Fibroblast of villous mesenchyme (primary cell): ENCODE measurements at places on chromosomes 16 and 17. TPM values are rescaled to one million over a fixed set of nuclear protein-coding genes. Genes with fewer than 3 reads are reported as not detected.

DNA sequence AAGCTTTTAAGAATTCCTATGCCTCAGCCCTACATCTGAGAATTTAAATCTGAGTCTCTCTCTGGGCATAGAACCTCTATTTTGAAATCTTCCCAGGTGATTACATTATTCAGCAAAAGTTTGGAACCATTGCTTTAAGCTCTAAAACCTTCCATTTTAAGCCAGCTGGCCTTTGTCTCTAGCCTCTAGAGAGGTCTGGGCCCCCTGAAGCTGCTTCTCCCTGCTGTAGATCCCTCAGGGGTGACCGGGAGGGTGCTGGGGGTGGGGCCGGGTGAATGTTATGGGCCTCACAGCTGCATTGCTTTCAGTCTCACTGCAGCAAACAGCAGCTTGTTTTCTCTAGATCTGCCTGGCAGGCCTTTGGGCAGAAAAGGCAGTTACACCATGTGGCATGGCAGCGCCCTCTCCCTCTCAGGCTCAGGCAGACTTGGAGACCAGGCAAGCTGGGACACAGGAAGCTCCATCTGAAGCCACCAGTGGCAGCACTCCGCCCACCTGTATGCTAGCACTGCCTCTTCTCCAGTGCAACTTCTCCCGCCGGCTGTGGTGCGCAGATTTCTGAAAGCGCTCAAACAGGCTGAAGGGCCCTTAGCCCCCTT is 66.3 kb downstream of the MPRIP start:
- DNase-seq = peak; percentile 57

DNA sequence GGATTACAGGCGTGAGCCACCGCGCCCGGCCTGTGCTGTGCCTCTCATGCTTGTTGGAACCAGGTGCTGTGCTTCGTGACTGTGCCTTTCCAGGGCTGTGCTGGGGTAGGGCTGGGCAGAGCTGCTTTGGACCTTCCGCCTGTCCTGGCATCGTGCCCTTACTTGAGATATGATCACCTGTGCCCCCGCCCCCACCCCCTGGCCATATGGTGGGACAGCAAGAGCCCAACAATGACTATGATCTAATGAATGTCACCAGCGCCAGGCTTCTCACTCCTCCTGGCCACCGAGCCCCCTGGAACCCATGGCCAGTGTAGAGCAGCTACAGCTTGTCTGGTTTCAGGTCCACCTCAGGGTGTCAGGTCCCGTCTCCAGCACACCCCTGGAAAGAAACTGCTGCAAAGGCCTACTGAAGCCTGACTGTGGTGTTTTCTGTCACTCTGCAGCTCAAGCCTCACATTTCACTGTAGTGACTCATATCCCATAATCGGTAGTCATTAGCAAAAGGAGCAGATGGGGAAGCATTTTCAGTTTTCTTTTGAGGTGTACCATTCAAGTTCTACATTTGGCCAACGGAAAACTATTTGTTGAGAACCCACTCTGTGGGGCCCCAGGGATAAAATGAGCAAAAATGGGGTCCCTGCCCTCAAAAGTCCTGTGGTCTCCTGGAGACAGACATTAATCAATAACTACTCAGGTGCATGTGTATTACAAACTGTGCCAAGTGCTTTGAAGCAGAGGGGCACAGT is 22.1 kb downstream of the FCSK start:
- peak; percentile 72 for DNase-seq

DNA sequence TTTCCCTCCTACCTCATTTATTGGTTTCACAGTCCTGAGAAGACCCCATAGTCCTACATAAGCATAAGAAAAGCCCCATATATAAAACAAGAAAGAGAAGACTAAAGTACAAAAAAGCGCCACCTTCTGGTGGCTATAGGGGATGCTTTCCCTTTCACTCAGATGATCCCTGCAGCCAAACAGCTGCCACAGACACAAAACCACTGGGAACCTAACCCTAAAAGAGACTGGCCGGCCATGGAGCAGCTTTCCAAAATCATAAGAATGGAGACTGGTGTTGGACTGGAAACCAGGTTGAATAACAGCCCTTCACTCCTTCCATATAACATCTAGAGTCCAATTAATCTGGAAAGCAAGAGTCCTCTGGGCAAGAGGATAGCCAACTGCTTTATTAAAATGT is 11.4 kb downstream of the DYNC1LI2 start:
- DNase-seq = peak; percentile 41

GRCh38 chr17:44795421-44795820 is 34.7 kb downstream of the GJC1 start:
- no peak for DNase-seq

- DNase-seq = no peak
Measured at GRCh38 chr17:10224582-10225195, 26.3 kb upstream of the GAS7 start.

DNA sequence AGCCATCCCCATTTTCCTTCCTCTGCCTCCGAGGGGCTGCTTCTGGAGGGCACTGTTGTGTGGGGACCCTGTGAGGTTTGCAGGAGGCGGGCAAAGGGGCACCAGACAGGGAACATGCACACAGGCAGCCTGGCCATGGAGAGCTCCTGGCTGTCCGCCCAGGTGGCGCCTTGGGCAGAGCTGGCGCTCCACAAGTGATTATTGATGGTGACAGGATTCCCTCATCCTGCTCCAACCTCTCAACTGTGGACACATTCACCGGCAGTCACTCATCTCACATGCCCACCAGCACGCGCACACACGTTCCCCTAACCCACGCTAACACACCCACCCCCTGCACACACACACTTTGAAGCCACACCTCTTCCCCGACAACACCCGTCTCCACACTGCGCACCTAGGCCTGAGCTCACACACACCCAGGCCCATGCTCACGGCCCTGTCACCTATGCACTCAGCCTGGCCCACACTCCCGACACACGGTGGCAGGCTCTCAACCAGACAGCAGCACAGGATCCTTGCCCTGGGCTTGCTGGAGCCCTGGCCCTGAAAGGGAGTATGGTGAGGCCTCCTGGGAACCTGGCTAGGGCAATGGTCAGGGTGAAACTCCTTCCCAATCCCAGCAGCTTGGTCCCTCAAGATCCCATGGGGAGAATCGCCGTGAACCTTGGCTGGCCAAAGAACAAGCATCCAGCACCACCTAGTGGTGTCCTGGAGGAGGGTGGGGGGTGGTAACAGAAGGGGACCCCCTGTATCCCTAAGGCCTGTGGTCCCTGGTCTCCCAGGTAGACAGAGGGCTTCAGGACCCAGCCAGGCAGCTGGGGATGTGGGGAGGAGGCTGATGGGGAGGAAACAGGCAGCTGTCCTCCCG is 3.6 kb downstream of the PNMT start:
- DNase-seq = peak; percentile 37

- DNase-seq = no peak
Measured at GRCh38 chr16:12090151-12090530, 113.6 kb downstream of the SNX29 start.

- no peak for DNase-seq
Measured at GRCh38 chr16:29809031-29809747, 2.8 kb upstream of the PRRT2 start.

- peak; percentile 41 for DNase-seq
Measured at GRCh38 chr17:82019690-82020571, 2.7 kb downstream of the CENPX start.

- peak; percentile 50 for DNase-seq
Measured at GRCh38 chr17:19338031-19338990, 24.2 kb downstream of the B9D1 start.

- DNase-seq = no peak
Measured at GRCh38 chr16:13306161-13306995, 405.0 kb downstream of the SHISA9 start.

- peak; percentile 73 for DNase-seq
Measured at GRCh38 chr16:11796227-11797165, 562 bp downstream of the ZC3H7A start.

- DNase-seq = no peak
Measured at GRCh38 chr16:71796501-71797097, 12.0 kb downstream of the AP1G1 start.

DNA sequence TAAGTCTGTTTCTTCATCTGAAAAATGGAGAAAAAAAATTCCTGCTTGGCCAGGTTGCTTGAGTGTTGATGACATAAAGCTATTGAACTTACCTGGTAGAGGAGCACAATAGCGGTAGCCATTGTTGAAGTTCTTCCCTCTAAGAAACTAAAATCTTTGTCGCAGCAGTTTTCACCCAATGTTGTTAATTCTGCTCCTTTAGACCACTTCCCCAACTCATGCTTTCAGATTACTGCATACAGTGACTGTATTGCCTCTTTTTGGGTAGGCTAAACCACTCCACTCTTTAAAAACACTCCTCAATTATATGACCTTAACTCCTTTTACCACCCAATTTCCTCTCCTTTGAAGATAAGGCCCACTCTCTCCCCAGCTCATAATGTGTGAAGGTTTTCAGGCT is 35.7 kb upstream of the CCL2 start:
- no peak for DNase-seq

Gene TP53TG3D
- 0.43 and 1.3 TPM in 2 replicates for total RNA-seq

Gene FA2H
- total RNA-seq = not detected in 2 replicates

Gene ABCA8
- total RNA-seq = 1.6 and 2.2 TPM in 2 replicates

Gene GLOD4
- 31.2 and 40.2 TPM in 2 replicates for total RNA-seq

Gene GGT6
- not detected in 2 replicates for total RNA-seq

Gene STX1B
- 2.2 and 2.6 TPM in 2 replicates for total RNA-seq

Gene CCL5
- under 0.01 TPM in 1 of 2 replicates, not detected in the other for total RNA-seq
